ENCODE measurements at places on chromosomes 3 and 15.
A peak's percentile ranks its signal among the peaks of the same experiment; 100 is the strongest.

GRCh38 chr3:127209155-127209839, 16.4 kb downstream of the PRR23E start:
- DNase-seq, result peak; percentile 41

DNA sequence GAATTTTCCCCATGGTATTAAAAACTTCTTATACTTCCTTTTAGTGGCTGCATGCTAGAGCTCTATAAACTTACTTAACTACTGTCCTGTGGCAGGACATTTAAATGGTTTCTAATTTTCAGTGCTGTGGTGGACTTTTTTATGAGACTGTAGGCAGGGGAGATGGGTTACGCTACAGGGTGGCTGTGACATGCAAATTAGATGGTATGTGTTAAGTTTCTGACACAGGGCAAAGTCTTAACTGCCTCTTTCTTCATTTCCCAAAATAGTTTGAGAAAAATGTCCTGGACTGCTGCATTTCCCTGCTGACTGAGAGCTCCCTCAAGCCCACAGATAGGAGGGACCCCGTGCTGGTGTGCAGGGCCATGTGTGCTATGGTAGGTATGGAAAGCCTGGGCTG, 22.0 kb downstream of the TGM4 start:
- no peak for DNase-seq

DNA sequence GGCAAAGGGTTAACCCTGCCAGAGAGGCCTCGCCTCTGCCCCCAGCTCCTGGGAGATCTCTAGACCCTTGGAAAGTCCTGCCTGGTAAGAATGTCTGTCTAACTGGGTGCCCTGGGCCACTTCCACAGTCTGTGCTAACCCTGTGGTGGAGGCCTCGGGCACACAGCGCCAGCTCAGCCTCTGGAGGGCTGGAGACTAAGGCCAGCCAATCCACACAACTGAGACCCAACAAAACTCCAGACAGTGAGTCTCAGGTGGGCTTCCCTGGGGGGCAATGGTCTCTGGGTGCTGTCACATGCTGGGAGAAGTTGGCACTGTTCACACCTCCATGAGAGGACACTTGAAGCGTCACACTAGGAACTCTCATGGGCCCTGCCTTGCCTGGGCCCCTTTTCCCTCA, 19.5 kb downstream of the ZXDC start:
- DNase-seq, result peak; percentile 40

GRCh38 chr15:63308947-63309346, 31.5 kb downstream of the APH1B start:
- DNase-seq, result no peak

DNA sequence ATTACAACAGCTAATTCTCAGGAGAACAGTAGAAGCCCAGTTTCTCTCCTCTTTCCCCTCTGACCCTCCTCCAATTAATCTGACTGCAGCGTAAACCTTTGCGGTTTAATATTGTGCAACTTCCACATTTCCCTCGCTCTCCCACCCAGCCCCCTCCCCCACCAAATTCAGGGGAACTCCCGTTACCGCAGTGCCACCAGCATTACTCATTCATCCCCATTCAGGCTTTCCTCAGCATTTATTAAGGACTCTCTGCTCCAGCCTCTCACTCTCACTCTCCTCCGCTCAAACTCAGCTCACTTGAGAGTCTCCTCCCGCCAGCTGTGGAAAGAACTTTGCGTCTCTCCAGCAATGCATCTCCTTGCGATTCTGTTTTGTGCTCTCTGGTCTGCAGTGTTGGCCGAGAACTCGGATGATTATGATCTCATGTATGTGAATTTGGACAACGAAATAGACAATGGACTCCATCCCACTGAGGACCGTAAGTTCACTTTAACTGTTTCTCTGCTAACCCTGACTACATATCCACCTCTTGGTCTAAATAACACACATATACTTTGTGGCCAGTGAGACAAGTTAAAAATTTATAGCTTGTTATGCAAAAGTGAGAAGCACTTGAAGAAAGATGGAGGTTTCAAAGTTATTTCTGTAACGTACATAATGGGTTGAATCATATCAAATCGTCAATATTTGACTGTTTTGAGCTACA, at the start of gene PTX3:
Gene PTX3, plus strand, starts transcription at position 268 of the 709 bp plus-strand sequence. Its CDS starts 84 bp downstream, at position 352.
- no peak for DNase-seq

DNA sequence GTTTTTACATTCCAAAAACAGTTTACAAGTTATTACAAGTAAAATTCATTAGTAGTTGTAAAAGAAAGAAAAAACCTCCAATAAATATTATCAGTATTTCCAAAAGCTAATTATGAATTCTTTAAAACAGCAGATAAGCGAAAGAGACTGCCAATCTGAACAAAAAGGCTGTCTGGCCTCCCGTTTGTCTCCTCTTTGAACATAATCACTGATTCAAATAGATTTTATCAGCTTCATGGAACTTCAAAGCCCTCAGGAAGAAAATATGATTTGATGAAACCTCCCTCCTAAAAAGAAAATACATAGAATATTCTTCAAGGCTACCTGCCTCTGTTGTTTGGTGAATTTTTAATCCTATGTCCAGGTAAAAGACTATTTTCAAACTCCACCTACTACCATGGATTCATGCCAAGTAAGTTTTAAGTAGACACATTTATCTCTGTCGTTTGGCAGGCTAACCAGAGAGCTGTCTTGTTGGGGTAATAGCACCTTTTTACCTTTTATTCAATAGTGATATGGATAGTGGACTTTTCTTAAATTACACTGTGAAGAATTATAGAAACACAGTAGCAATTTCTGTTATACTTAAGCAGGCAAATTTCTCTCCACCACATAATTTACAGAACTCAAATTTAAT, 35.0 kb downstream of the SATB1 start:
- no peak for DNase-seq

GRCh38 chr15:63913786-63914315, 80.1 kb upstream of the HERC1 start:
- no peak for DNase-seq

DNA sequence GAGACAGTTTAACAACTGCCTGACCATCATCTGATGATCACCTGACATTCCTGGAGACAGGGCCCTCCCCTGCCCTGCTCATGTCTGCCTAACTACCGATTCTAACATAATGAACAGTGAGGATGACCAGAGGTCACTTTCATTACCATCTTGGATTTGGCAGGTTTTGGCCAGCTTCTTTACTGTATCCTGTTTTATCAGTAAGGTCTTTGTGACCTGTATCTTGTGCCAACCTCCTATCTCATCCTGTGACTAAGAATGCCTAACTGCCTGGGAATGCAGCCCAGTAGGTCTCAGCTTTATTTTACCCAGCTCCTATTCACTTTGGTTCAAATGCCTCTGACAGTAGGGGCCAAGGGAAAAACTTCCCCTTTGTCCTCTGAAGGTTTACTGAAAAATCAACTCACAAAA, 40.2 kb downstream of the METTL6 start:
- no peak for DNase-seq

- no peak for DNase-seq
Measured at GRCh38 chr15:35123743-35124142, 38.6 kb upstream of the NANOGP8 start.

GRCh38 chr3:2950159-2950558, 160.0 kb downstream of the IL5RA start:
- DNase-seq, result no peak

DNA sequence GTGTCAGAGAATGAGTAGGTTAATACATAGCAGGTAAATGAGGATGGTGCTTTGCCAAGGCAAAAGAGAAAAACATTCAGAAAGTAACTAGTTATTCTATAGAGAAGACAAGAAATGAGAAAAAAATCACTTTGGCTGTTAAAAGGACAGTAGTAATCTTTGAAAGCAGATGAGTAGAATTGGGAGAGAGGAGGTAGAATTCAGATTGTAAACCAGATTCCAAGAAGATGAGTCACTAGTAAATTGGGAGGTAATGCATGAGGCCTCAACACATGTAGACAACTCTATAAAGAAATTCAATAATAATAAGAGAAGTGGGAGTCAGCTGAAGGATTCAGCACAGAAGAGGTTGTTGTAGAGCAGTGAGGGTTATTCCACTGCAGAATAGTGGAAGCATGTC, 81.4 kb downstream of the MBNL1 start:
- DNase-seq, result no peak

GRCh38 chr3:4824926-4825325, 154.3 kb upstream of the BHLHE40 start:
- DNase-seq, result no peak

DNA sequence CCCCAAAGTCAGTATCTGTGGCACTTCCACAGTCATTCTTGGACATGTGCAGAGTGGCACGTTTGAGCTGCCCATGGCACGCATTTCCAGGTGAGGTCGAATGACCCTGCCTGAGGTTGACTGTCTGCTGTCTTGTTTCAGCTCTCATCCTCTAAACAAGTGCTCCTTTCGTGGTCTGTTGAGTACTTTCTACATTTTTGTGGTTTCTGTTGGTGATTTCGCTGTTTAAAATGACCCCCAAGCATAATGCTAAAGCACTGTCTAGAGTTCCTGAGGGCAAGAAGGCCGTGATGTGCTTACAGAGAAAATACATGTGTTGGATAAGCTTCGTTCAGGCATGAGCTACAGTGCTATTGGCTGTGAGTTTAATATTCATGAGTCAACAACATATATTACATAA, 40.0 kb upstream of the SAMMSON start:
- no peak for DNase-seq

DNA sequence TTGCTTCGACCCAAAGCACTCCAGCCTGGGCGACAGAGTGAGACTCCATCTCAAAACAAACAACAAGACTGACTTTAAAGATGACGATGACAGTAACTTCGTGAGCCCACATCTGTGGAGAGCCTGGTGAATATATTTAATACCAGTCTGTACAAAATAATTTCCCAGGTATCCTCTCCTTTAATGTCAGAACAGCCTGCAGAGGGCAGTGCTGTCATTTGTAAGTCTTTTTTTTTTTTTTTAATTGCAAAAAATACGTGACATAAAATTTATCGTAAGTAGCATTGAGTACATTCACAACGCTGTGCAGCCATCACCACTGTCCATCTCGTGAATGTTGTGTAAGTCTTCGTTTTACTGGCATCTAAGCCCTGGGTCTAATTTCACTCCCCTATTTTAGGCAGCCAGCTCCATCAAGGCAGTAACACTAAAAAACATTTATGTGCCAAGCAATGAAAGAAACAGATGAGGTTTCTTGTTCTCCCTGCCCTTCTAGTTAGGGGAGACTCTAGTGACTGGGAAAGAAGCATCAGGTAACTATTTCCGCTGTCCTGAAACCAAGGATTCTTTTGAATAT, 1.4 kb downstream of the HTD2 start:
- no peak for DNase-seq

DNA sequence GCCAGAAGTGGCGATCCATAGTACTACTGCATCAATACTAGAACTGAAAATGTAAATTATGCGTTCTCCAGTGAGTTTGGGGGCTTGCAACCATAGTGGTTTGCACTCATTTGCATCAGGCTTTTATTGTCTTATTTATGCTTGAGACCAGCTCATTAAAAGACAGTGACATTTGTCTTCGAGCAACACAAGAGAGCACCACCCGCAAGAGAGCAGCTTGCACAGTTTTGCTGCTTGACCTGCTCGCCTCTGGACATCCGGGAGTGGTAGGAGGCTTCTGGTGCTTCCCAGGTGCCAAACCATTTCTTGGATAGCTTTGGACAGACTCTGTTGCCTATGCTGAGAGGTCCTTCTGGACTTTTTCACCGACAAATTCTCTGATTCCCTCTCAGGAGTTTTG, 294.6 kb downstream of the MEX3B start:
- no peak for DNase-seq

DNA sequence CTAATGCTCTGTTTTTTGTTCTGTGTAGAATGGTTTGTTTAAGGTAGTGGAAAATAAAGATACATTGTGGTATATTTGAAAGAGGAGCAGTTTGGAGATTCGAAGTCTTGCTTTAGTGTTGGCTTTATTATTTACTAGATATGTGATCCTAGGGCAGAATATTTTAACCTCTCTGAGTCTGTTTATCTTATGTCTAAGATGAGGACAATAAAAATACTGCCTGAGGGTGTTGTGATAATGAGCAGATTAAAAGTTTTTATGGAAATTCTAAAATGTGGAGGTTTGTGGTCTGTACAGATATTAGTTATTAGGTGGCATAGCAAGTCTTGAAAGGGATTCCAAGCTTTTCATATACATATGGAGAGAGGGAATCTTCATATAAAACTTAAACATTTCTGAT, 15.0 kb downstream of the TCF12 start:
- DNase-seq, result no peak

- DNase-seq, result no peak
Measured at GRCh38 chr3:120854908-120855526, 53.0 kb upstream of the STXBP5L start.

GRCh38 chr3:144141496-144141895, 169.9 kb downstream of the DIPK2A start:
- no peak for DNase-seq

DNA sequence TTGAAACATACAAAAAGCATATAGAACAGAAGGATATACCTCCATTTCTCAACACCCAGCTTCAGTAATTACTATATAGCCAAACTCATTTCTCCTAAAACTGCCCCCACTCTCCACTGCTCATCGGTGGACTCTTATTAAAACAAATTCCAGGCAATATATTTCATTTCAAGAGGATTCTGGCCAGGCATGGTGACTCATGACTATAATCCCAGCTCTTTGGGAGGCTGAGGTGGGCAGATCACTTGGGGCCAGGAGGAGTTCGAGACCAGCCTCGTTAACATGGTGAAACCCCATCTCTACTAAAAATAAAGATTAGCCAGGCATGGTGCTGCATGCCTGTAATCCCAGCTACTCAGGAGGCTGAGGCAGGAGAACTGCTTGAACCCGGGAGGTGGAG, 40.9 kb downstream of the SNX4 start:
- DNase-seq, result no peak

DNA sequence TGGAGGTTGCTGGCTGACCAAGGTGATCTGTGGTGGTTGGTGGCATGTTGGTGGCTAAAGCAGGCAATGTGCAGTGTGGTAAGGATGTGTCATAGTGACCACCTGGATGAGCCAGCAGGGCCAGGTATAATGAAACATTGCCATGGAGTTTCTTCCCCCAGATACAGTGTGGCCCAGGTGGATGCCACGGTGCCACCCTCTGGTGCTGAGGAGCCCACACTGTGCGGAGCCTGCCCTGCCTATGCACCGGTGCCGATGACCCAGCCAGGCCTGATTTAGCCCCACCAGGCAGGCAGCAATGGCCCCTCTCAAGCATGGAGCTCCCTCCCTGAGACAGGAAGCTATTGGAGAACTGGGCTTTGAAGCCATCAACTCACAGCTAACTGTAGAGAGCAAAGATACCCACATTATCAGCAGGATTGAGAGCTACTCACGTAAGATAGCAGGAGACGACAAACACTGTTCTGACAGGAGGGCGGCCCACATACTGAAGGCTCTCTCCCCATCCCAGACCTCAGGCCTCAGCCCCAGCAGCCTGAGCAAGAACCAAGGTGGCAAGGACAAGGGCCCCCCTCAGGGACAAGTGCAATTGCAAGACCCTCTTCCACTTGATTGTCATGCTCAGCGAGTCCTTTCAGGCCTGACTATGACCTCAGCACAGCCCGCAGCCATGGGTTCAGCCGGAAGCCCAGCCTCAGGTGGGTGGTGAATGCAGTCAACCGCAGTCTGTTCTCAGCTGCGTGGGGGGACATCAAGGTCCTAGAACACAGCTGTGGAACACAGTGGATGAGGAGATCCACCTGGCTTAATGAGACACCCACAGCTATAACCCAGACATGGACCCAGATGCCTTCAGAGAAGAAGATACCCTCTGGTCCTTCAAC, 82.8 kb upstream of the CDV3 start:
- no peak for DNase-seq

All from suprapubic skin (tissue), 4 donors.